ENCODE measurements at places on chromosomes 13 and 19.

DNA sequence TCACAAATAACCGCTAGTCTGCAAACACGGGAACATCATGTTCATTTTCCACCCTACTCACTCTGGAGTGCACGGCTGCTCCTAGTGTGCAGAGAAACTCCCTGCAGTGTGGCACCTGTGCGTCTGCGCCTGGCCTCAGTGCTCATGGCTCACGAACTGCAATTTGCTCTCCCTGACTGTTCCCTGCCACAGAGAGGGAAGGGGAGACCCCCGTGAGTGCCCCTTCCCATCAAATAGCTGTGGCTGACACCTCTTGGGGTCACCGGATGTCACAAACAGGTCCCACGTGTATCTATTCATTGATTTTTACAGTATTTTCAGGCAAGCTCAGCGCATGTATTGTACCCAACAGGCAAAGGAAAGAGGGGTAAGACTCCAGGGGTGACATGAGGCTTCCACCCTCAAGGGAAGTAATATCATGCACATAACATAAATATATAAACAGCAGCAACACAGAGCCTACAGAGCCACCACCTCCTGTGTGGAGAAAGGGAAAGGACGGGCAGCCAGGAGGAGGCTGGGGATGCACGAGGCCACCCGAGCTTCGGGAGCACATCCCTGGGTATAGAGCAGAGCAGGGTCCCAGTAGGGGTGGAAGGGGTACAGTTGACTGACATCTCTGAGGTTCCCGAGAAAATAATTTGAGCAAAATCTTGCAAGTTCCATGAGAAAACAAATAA, 140.3 kb upstream of the SOX1 start:
- no peak for DNase-seq

GRCh38 chr13:28373810-28374209, 121.1 kb downstream of the FLT1 start:
- no peak for DNase-seq

DNA sequence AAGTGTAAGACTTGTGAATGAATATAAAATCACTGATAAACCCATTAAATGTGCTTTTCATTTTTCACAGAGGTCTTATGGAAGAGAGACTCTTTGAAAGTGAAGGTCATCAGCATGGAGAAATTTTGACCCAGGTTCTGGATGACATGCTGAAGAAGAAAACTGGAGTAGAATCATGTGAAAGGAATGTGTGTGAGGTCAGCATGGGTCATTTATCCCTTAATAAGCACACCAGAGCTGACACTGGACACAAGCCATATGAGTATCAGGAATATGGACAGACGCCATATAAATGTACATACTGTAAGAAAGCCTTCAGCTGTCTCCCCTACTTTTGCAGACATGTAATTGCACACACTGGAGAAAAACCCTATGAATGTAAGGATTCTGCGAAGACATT, 29.0 kb downstream of the ZNF20 start:
- DNase-seq, result no peak

DNA sequence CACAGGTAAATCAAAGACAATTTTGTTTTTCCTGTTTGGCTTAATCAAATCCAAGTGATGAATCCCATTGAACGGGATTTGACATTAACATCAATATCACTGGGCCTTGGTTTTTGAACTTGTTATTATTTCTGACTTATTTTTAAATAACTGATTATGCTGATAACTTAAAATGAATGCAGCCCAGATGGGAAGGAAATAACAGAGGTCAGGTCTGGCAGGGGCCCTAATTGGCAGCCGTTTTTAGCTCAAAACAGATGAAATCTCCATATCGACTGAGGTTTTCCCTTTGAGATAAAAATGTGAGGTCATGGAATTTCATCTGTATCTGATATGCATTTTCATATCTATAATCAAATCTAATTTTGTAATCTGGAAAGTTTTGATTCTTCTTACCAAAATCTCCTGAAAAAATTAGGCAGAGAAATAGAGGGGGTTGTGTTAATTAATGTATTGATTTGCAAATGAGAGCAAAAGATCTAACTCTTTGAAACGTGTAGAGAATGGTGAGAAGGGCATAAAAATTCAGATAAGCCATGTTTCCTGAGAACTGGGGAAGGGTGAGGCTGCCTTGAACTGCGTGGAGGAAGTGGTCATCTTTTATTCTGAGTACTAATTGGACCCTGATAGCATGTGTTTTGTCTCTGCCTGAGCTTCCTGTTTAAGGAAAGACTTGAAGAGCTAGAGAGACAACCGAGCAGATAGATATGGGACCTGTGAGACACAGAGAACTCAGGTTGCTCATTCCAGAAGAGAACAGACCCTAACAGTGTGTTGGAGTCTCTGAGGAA, 98.2 kb upstream of the C1QTNF9B start:
- peak; percentile 27 for DNase-seq

- DNase-seq, result no peak
Observed at GRCh38 chr19:33780251-33780650, 16.4 kb upstream of the KCTD15 start.

GRCh38 chr13:86870444-86870843, 800.7 kb upstream of the SLITRK5 start:
- DNase-seq, result no peak

DNA sequence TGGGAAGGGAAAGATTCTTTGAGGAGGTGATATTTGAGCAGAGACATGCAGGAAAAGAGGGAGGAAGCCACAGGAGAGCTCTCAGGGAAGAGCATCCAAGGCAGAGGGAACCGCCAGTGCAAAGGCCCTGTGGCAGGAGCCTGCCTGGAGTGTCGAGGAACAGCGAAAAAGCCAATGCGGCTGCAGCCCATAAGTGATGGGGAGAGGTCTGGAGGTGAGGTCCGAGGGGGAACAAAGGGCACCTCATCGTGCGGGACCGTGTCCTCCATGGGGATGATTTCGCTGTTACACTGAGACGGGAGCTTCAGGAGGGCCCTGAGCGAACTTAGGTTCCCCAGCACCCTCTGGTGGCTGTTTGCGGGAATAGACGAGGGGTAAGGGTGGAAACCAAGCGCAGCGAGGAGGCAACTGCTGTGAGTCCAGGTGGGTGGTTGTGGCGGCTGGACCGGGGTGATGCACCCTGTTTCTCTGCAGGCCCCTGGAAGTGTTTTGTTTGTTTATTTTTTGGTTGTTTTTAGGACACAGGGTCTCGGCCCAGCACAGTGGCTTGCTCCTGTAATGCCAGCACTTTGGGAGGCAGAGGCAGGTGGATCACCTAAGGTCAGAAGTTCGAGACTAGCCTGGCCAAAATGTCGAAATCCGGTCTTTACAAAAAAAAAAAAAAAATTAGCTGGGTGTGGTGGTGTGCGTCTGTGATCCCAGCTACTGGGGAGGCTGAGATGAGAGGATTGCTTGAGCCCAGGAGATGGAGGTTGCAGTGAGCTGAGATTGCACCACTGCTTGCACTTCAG, 5.9 kb upstream of the EHD2 start:
- peak; percentile 76 for DNase-seq

GRCh38 chr13:106213028-106213757, 322.3 kb downstream of the EFNB2 start:
- no peak for DNase-seq

DNA sequence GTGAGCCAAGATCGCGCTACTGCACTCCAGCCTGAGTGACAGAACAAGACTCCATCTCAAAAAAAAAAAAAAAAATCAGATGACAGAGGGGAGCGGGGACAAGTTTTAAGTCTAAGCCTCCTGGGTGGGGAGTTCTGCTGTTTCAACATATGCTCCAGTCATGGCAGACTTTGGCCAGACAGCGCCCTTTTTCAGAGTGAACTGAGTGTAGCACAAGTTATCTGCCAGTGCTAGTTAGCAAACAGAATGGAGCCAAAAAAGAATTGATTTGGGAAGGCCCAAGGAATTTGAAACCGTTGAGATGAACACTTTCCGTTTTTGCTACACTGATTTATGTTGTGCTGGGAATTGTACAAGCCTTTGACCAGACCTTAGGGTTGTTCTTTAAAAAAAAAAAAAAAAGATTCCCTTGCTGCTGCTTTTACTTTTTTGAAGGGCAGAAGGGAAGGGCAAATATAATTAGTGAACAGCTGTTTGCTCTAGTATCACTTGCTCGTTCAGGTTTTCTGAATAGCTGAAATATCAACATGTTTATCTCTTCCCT, 5.7 kb downstream of the ACTN4 start:
- peak; percentile 57 for DNase-seq

DNA sequence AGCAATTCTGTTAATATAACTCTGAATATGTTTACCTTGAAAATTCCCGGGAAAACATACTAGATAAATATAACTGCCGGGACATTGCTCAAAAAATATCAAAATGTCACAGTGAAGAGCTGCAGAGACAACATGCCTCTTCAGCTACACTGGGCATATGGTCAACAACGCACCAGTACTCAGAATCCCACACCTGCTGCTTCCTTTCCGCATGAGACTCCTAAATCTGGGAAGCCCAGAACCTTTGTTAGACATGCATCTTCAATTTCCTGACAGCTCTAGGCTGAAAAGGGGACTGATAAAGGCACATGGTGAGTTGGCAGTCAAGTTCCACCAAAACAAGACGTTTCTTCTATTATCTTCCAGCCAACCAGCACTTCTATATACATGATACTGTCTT, 53.7 kb downstream of the USP12 start:
- no peak for DNase-seq

GRCh38 chr13:75963302-75963701, 327.2 kb downstream of the LMO7 start:
- DNase-seq, result no peak

- DNase-seq, result no peak
Observed at GRCh38 chr13:98847780-98848179, 95.3 kb upstream of the SLC15A1 start.

DNA sequence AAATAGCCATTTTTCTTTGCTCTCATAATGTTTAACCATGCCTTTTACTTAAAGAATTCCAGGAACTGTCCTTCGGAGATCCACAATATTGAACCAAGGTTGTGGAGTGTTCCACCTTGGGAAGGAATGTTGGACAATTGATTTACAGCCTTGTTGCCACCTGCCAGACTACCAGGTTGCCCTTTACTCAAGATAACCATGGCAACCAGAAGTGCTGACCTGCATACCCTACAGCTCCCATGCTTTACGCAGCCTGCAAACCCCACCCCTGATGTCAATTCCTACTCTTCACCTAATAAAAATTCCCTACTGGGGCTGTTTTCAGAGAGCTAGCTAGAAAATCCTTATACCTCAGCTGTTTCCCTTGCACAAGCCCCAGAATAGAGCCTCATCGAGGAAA, 151.0 kb upstream of the RXFP2 start:
- DNase-seq, result no peak

GRCh38 chr13:100182900-100183490, 94.1 kb downstream of the PCCA start:
- no peak for DNase-seq

DNA sequence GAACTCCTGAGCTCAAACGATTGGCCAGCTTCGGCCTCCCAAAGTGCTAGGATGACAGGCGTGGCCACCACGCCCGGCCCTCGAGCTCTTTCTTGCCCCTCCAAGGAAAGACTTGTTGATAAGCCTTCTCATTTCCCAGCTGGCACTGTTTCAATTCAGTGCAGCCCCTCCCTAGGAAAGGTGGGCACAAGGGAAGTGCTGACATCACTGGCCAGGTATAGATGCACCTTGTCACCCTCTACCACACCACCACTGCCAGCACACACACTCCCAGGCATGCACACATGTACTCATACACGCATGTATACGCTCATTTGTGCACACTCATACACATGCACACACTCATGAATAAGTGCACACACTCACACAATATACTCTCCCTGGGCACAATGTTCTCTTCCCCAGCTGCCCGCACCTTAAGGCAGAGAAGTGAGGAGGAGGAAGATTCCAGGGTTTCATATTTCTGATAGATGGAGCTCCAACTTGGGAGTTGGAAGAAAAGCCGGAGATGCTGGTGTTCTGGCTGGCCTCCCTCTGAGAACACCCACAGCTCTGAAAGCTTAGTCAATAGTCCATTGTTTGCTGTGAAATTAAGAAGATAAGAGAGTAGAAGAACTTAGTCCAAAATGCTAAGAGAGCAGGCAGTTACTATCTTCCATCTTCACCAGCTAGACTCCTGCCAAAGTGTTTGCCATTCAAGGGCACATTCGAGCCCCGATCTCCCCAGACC, 196.7 kb downstream of the FOXO1 start:
- DNase-seq, result peak; percentile 56

DNA sequence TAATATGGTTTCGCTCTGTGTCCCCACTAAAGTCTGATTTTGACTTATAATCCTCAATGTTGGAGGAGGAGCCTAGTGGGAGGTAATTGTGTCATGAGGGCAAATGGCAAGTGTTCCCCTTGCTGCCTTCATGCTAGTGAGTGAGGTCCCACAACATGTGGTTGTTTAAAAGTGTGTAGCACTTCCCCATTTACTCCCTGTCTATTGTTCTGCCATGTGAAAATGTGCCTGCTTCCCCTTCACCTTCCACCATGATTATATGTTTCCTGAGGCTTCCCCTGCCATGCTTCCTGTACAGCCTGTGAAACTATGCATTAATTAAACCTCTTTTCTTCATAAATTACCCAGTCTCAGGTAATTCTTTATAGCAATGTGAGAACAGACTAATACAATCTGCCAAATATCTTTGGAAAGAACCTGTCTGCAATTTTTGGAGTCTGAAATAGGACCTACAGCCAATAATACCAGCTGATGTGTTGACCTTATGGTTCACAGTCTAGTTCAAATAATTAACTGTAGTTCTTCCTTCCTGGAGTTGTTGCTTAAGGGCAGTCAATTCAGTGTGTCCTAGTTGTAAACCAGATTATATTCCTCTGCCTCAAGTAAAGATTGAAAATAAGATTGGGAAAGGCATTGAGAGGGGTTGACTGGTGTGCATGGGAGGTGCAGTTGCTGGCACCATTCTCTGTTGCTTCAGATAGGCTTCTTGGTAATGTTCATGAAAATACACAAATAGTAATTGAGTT, 1442.9 kb downstream of the SLITRK1 start:
- DNase-seq, result no peak

DNA sequence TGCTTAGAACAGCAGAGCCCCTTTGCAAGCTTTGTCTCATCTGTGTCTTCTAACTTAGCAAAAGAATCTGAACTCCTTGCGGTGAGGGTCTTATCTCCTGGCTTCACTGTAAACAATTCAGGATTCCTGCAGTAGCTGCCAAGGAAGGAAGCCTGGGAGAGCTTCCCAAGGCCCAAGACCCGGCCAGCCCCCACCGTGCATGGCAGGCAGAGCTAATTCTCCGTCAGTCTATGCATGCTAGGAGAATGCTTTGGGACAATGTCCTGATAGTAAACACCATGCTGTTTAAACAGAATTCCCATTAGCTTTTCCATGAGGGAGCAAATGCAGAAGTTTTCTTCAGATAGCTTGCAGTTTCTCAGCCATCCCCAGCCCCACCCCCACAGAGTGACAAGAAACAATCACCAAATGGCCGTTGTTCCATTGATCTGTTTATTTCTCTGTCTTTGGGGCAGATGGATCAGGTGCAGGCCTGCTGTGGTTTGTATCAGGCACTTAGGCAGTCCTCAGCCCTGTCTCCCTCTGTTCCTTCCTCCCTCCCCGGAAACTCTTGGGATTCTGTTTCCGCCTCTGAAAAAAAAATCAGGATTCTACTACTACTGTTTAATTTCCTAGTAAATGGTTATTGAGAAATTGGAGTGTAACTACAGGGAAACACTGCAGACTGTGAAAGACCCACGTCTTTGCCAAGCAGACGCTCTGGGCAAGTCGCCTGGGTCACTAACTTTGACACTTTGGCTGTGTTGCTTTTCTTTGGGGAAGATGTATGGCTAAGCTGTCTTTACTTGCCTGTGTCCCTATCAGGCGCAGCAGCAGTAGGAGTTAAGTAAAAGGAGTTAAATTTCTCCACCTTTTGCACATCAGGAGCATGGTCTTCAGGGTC, 40.7 kb upstream of the SPATA13 start:
- DNase-seq, result no peak
